HepG2 (cell line): ENCODE measurements at places on chromosomes 6 and 20. TPM values are rescaled to one million over a fixed set of nuclear protein-coding genes. Genes with fewer than 3 reads are reported as not detected.

DNA sequence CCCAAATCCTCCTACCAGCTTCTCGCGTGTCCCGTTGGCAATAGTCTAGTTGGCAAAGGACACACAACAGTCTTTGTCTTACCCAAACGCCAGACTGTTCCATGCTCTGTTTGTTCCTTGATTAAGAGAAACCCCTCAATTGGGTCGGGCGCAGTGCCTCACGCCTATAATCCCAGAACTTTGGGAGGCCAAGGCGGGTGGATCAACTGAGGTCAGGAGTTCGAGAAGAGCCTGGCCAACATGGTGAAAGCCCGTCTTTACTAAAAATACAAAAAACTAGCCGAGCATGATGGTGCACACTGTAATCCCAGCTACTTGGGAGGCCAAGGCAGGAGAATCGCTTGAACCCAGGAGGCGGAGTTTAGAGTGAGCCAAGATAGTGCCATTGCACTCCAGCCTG is 153.7 kb downstream of the GRM4 start:
- no peak for DNase-seq

GRCh38 chr6:151024597-151024996 is 159.1 kb downstream of the MTHFD1L start:
- no peak for DNase-seq

DNA sequence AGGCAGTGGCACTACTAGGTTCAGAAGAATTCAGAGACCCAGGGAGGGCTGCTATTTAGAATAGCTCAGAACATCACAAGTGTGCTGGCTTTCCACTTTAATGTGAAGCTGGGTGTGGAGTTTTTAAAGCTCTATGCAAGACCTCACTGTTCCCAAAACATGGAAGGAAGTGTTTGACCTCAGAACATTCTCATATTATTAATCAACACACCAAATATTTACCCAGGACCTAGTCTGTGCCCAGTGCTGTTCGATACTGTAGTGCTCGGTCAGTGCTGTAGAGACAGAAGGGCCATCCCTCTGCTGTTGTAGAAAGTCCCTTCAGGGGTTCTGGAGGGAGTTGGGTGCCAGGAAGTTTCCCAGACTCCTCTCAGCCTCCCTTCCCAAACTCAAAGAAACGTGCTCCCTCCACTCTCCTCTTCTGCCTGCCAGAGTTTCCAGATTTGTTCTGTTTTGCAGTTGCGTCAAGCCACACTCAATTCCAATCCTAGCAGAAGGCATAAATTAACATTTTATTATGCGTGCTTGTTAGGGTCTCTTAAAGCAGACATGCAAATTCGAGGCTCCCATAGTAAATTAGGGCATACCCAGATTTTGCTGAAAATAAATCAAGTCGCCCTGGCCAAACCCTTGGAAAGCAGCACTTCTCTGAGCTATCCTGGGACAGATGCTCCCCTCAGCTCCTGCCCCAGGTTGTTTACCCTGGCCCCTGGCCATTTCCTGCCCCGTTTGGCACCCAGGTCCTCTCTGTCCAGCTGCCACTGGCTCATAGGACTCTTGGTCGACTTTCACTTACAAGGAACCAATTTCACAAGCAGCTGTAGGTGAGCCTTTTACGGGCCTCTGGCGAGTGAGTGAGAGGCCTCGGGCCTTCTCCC is 248.6 kb downstream of the HIVEP2 start:
- no peak for DNase-seq

GRCh38 chr6:5366941-5367340 is 105.6 kb downstream of the FARS2 start:
- DNase-seq: no peak

C4A gene
- total RNA-seq: 73.0 and 165 TPM in 2 replicates

GRCh38 chr20:43388268-43389002 is 69.3 kb upstream of the SRSF6 start:
- DNase-seq: no peak

TSBP1 gene
- total RNA-seq: not detected in 2 replicates

GRCh38 chr20:57211908-57212533 is 54.4 kb downstream of the BMP7 start:
- no peak for DNase-seq

NHSL1 gene
- 53.6 and 59.5 TPM in 2 replicates for total RNA-seq

- DNase-seq: no peak
These were observed 27.6 kb downstream of the CNKSR3 start for GRCh38 chr6:154482858-154483257.

- DNase-seq: peak; percentile 33
These were observed 816 bp upstream of the MAN1A1 start for GRCh38 chr6:119350202-119350951.

DNA sequence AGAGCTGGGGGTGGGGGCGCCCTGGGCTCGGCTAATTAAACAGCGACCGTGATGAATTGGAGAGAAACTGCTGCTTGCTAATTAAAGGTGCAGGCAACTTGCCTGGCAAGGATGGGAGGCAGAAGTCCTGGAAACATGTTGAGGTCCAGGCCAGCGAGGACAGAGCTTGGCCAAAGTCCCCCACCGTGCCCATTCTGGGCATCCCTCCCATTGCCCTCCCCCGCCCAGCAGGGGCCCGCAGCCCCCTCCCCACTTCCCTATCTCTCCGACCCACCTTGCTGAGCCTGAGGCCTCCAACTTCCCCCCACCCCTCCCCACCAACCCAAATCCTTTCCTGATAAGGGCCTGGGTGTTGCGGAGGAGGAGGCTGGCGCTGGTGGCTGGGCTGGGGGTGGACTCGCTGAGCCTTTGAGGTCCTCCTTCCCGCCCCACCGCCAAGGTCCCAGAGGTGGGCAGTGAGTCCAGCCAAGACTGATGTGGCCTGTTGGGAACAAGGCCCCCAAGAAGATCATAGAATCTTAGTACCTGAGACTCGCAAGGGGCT is 23.3 kb downstream of the C20orf203 start:
- no peak for DNase-seq

STMN3 gene
- total RNA-seq: 28.1 and 48.3 TPM in 2 replicates

- no peak for DNase-seq
These were observed 198.6 kb downstream of the BACH2 start for GRCh38 chr6:90098001-90098531.
